COR-L47 (cell line): ENCODE measurements at places on chromosomes 4 and X.

- no peak for DNase-seq
Measured at GRCh38 chr4:161442921-161443320, 720.9 kb downstream of the FSTL5 start.

DNA sequence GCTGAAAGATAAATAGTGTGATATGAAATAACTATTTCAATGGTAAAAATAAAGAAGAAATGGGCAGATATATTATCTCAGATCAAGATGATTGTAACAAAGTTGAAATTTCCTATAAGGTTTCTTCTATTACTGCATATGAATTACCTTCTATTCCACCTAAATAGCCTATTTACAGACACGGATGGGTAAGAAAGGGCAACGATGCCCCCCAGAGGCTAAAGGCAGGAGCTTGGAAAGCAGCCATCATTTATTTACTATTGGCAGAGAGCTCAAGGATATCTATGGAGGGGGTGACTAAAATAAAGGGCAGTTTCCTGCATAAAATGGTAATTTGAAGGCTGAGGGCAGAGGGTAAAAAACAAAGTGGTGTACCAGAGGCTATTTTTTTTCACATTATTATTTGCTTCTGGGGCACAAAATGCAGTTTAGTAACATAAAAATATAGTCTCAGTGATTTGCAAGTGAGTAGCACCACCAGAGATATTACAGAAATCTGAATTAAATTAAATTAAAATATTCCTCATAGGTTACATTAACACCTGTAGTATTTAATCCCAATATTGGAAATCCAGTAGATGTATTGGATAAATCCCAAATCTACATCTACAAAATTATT is 123.1 kb downstream of the BTC start:
- DNase-seq, result peak; percentile 79

GRCh38 chr4:51845711-51846110 is 2.8 kb downstream of the DCUN1D4 start:
- no peak for DNase-seq

DNA sequence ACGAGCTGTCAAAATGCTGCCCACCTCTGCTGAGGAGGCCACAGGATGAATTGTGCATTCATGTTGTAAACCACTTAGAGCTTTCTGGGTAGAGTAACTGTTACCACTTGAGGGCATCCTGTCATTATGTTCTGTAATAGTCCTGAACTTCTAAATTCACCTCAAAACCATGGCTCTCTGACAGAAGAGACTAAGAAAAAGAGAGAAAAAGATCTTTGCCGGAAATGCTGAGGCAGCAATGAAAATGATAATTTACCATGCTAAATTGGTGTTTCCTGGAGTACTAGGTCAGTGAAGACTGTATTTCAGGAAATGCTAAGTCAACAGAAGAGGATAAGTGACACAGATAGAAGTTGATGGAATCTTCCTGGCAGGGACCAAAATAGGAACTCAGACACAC is 942.3 kb upstream of the SLIT2 start:
- DNase-seq, result peak; percentile 36

DNA sequence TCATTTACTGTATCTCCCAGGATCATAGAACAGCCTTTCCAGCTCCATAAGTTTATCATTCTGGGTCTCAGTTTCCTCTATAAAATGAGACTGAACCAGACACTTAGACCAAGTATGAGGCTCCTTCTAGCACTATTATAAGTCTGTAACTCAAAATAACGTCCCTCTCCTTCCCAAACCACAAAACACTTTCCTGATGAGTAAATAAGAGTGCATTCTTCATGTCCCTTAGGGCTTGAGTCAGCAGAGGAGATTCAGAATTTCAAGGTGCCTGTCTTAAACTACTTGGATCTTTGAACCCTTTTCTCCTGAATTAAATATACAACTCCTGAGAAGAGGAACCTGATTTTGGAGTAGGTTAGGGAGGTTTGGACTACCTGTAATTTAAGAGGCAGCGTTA is 62.6 kb downstream of the GLRA2 start:
- DNase-seq, result no peak

DNA sequence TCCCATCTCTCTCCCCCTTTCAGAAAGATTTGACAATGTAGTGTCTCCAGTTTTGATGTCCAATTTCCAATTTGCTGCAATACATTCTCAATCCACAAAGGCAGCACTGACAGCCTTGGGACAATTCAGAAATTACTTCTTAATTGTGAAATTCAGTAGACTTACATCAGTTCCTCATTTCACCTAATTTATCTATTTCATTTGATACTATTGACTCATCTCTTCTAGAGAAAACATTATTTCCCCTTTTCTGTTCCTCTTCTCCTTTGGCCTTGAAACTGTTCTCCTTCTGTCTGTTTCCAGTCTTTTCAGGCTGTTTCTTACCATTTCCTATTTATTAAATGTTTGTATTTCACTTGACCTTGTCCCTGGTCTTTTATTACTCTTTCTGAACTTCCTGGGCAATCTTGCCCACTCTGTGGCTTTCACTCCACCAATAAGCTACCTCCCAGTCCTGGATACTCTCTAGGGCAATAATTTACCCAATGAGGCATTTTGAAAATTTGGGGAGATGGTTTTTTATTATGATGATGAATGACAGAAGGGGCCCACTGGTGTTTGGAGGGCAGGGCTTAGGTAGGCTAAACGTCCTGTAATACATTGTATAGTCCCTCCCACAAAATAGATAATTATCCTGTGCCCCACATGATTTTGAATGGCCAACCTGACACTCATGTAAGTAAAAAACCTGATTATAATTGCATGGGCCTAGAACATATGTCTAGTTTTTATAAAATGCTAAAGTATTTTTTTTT is 498.0 kb upstream of the BOD1L1 start:
- DNase-seq, result no peak

GRCh38 chr4:149175549-149175948 is 640.1 kb downstream of the IQCM start:
- no peak for DNase-seq

- DNase-seq, result no peak
Measured at GRCh38 chrX:19865567-19866363, 21.6 kb downstream of the SH3KBP1 start.

GRCh38 chr4:95761426-95761825 is 78.5 kb upstream of the PDHA2 start:
- peak; percentile 1 for DNase-seq

DNA sequence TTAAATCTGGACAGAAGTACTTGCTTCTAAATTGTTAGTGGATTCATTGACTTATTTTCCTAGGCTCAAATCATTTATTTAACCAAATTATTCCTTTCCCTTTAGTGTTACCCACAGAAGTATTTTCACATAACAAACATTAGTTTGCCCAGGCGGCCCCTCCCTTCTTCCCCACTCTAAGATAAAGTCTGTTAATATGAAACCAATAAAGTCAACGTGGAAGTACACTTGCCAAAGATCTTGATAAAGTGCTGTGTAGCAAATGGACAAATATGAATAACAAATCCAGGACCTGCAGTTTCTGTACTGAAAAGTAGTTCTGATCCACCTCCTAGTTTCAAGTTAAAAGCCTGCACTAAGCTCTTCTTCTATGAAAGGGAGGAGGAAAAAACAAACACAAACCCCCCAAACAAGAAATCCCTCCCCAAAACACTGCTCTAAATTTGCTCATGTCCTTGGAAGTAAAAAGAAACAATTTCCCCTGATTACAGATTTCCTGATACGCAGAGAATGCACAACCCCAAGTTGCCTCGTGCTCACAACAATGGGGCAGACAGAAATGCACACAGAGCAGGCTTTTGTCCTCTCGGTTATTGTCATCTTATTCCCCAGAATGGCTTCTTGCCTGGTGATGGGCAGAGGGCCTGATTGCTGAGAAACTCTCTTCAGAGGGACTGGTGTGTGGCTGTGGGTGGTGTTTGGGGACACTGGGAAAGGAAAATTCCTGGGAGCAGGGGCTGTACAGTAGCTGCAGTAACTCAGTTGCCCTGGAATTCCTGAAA is 23.2 kb downstream of the TMSB4X start:
- no peak for DNase-seq

DNA sequence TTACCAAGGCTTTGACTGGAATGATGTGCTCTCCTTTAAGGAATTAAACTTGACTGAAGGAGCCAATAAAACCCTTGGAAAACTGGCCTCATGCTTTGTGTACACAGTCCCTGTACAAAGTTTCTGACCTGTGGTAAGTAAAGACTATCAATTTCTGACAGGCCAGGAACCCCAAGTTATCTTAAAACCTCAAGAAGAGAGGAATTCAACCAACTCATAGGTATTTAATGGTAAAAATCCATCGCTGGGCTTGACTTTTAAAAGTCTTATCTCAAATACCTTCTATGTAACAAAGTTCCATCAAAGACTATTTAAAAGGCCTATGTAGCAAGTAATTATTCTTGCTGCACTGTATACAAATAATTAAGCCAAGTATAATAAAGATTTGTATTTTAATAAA is 103.7 kb upstream of the TENT5D start:
- no peak for DNase-seq
